Vagina (tissue), 2 donors: ENCODE measurements at places on chromosomes 7 and 10.

DNA sequence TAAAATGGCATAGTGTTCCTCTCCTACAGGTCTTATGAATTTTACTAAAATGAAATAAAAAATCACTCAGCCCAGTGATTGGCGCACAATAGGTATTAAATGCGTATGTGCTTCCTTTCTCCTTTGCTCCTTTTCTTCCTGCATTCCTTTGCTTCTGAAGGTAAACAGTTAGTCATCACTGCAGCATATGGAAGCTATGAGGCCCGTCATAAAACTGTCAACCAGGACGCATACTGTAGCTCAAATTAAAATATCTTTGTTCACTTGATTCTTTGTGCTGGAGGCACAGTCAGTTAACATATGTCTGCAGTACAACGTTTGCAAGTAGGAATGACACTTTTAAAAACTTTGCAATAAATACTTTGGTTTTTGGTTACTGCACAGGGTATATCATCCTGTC, 374.7 kb downstream of the TCERG1L start:
- no peak for DNase-seq

DNA sequence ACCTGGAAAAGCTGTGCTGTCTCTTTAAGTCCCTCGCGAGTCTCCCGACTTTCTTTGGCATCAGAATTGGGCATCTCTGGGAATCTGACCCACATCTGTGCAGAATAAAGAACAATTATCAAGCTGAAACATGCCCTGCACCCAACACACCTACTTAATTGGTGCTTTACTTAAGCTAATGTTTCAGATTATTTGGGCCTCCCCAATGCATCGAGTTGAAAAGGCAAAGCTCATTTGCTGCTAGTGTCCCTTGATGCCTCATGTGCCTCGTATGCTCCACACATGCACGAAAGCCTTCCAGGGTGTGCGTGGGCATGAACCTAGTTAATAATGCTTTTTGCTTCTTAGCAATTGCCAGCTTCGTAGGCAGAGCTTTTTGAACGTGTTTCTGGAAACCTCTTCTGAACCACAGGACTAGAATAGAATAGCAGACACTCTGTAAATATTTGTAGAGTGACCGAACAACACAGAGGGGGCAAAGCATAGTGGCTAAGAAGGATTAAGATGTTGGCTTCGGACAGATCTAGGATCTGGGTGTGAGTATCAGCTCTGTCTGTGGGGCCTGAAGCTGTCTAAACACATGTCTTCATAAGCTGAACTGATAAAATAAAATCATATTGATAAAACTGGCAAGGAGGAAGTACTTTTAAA, 26.7 kb upstream of the FGFR2 start:
- no peak for DNase-seq

GRCh38 chr10:123140983-123141390, 5.2 kb downstream of the HMX3 start:
- no peak for DNase-seq

DNA sequence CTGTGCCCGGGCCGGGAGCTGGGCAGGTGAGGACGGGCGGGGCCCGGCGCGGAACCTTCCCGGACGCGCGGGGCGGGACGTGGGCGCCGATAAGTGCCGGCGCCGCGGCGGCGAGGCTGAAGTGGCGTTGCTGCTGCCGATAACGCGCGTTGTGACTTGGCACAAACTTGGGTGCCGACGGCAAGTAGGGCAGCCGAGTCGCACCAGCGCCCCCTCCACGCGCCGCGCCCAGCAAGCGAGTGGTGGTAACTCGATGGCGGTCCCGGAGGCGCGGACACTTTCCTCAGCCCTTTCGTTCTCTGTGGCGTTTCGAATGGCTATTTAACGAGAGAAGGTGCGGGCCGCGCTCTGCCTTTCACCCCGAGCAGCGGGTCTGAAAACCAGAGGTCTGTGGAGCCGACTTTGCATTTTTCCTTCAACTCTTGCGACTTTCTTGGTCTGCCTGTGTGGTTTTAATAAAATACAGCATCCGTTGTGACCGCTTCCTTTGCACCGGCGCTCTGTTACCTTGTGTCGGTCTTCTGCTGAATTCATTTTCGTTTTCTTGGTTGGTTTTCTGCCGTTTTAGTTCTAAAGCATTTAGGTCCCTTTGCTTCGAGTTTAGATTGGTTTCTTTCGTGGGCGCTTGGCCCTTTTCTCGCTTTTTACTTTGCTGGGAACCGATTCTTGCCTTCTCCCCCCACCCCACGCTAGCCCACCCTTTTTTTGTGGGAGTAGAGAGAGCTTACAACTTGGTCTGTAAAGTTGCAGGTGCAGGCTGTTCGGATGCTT, 701 bp downstream of the STK17A start:
- DNase-seq, result no peak

GRCh38 chr7:42024537-42024936, 212.5 kb downstream of the GLI3 start:
- DNase-seq, result no peak

DNA sequence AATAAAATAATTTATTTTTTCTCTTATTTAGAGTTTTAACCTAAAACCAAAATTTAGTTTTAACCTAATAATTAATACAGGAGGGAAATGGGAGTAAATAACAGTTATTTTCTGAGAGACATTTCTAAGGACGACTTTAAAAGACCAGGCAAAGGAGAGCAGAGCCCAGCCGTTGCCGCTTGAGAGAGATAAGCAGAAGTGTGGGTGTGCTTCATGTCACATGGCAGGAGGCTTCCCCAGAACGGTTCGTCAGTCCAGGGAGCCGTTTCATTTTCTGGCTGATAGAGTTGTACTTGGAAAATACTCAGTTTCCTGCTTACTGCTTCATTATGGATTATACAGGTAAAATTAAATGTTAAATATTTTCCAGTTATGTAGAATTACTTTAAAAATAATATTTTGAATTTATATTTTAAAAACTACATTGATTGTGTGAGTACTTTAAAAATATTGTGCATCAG, 61.4 kb downstream of the ST7 start:
- DNase-seq, result no peak

- no peak for DNase-seq
Observed at GRCh38 chr7:42883950-42884349, 27.9 kb downstream of the C7orf25 start.
